ENCODE measurements at places on chromosomes 4 and X.

DNA sequence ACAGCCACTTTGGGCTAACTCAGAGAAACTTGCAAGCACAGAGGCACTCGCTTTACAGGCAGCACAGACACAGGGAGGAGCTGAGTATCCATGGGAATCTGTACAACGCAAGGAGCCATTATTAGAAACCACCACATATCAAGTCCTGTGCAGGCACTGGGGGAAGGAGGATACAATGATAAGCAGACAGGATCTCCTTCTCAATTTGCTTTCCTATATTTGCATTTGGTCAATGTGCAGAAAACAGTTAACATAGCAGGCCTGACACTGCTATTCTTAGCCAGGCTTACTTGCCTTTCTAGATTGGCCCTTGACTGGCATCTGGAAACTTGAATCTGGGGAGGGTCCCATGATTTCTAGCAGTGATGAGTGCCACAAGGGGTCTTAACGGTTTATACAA lies 65.8 kb downstream of the TEC start:
- DNase-seq, result no peak

- DNase-seq, result no peak
Measured at GRCh38 chr4:121339307-121339706, 41.5 kb downstream of the QRFPR start.

GRCh38 chrX:1883772-1884171 lies 268.9 kb downstream of the ASMT start:
- DNase-seq, result no peak

DNA sequence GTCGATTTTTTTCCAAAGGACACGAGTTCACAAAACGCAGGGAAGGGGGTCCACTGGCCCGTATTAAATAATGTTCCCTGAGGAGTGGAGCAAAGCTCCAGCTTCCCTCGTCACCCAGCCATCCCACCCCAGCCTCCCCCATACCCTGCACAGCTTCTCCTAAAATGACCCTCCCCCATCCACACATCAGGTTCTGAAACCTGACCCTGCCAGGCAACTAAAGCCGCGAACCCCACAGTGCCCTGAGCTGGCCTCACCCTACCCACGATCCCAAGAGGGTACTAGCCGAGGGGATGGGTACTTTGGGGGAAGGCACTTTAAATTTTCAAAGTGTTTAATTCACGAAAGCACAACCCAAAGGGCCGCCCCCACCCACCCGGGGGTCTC lies 634 bp downstream of the APOO start:
- no peak for DNase-seq

DNA sequence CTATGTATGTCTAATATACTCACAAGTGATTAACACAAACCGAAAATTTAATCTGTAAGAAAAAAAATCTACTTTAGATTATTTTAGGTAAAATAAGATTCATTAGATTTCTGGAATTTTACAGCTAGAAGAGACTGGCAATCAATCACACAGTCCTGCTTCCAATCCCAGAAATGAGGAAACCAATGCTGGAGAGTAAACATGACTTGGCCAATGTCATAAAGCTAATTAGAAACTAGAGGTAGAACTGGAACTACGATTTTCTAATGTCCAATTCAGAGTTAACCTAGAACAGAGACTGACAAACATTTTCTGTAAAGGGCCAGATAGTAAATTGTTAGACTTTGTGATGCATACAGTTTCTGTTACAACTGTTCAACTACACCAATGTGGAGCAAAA lies 123.6 kb downstream of the CORIN start:
- no peak for DNase-seq

DNA sequence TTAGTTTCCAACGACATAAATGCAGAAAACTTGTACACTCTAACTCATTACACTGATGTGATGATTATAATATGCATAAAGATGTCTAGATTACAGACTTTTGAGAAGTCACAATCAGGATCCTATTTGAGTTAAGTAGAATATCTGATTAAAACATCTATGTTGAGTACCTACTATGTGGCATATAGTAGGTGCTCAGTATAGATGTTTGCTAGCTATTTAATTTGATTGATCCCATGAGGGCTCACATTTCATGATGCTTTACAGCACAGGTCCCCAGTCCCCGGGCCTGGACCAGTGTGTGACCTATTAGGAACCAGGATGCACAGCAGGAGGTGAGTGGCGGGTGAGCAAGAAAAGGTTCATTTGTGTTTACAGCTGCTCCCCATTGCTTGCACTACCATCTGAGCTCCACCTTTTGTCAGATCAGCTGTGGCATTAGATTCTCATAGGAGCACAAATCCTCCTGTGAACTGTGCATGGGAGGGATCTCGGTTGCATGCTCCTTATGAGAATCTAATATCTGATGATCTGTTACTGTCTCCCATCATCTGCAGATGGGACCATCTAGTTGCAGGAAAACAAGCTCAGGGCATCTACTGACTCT lies 33.0 kb upstream of the CXCL8 start:
- no peak for DNase-seq

- no peak for DNase-seq
Measured at GRCh38 chr4:140969296-140969695, 164.0 kb downstream of the RNF150 start.

- peak; percentile 83 for DNase-seq
Measured at GRCh38 chr4:185425647-185426352, at the start of gene UFSP2. TSS of gene UFSP2 (minus strand) at chr4:185425964. CDS start at chr4:185425868, 96 bp downstream.

DNA sequence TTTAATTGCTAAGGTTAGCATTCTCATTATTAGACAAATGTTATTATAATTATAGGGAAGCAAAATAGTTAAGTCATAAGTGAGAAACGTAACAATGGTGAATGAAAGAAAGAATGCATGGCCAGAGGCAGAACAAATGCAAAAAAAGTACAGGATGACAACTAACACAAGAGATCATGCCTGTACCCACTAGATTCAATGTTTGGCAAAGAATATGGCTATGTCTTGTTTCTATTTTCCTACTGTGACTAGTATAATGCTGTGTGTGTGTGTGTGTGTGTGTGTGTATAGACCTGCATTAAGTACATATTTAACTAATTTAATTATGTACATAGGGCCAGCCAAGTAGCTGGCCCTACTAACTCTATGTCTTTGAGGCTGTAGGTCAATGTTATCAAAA lies 12.9 kb upstream of the BMP2K start:
- DNase-seq, result no peak

GRCh38 chrX:77275392-77275791 lies 171.8 kb upstream of the FGF16 start:
- no peak for DNase-seq

DNA sequence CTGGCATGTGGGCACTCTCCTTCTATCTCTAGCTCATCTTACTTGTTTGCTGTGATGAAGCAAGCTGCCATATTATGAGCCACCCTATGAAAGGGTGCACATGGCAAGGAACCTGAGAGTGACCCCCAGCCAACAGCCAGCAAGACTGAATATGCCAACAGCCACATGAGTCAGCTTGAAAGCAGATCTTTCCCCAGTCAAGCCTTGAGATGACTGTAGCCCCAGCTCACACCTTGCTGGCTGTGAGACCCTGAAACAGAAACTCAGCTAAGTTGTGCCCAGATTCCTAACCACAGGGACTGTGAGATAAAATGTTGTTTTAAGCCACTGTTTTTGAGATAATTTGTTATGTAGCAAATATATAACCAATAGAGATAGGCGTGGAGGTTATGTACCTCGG lies 36.2 kb downstream of the KDM5C start:
- no peak for DNase-seq

DNA sequence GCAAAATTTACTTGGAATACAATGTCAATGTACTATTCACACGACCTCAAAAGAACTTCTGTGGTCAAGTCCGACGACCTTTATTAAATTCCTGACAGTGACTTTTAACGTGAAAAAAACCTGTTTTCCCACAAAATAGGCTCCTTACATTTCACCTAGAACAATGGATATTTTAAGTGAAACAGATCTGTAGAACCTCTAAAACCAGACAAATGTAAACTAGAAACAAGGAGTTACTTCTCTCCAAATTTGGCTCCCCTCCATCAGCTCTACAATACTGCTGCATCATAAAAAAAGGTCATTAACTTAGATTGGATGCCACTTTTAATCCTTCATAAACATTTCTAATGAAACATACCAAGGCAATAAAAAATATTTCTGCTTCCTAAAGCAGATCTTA lies 1.2 kb downstream of the NEK1 start:
- DNase-seq, result no peak

DNA sequence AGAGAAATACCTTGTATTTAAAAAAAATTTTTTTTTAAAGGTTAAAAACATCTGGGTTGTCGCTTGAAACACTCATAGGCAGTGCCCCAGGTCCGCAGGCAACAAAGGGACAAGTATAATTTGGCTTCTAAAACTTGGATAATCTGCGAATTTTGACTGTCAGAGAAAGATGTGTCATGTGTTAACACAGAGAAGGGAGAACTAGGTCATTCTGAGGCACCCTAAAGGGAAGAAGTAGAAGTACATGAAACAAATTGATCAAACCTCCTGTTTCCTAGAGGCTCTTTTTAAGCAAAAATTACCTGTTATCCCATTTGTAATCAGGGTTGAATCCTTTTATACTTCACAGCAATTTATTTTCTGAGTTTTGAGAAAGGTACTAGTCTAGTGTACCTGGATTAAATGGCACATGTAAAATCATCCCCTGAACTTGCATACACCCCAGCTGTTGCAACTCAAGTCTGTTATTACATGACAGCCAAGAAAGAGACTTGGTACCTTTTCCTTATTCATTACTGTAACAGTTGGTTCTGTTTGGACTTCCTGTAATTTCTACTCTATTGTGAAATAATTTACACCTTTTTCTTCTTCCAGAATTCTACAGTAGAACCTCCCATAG lies 1.7 kb downstream of the SRD5A3 start:
- no peak for DNase-seq

- no peak for DNase-seq
Measured at GRCh38 chr4:36088542-36088941, 155.8 kb downstream of the ARAP2 start.

GRCh38 chr4:108834835-108835384 lies 72.1 kb upstream of the ETNPPL start:
- DNase-seq, result no peak

GRCh38 chr4:158859661-158860060 lies 90.8 kb downstream of the FNIP2 start:
- no peak for DNase-seq

GRCh38 chrX:17759990-17760389 lies 22.7 kb downstream of the SCML1 start:
- no peak for DNase-seq

GRCh38 chr4:177118596-177118995 lies 191.1 kb upstream of the NEIL3 start:
- DNase-seq, result no peak

DNA sequence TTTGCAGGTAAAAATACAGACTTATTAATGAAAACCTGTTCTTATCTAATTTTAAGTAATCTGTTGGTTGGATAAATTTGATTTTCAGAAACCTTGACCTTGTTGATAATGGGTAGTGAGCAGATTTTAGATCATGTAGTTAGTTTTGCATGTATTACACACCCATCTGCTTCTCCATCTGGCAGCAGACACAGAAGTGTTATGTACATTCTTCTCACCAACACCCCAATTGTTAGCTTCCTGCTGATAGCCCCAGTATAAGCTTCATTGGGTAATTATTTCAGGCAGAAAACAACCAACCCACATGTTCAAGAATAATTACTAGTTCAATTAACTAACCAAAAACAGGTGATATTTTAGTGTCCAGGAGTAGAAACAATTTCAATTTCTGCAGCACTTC lies 1740.5 kb upstream of the AGA start:
- no peak for DNase-seq

DNA sequence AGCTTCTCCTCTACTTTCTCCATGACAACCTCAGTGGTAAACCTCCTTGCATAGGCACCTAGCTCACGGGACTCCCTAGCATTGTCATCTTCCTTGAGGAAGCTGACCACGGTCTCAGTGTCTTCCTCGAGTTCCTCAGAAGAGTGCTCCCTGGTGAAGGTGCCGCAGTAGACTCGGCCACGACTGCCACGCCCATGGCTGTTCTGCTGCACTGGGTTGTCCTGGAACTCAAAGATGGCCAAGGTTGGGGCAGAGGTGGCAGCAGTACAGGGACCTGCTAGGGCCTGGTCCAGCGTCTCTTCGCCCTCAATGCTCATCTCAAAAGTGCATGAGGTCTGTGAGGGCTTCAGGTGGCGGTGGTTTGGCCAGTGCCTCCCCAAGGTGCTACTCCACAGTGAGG lies 147.9 kb upstream of the ARHGEF9 start:
- no peak for DNase-seq

Measured in activated T-cell treated with anti-CD3 and anti-CD28 coated beads for 1 hour (primary cell).